ENCODE measurements at places on chromosomes 6 and 20.

DNA sequence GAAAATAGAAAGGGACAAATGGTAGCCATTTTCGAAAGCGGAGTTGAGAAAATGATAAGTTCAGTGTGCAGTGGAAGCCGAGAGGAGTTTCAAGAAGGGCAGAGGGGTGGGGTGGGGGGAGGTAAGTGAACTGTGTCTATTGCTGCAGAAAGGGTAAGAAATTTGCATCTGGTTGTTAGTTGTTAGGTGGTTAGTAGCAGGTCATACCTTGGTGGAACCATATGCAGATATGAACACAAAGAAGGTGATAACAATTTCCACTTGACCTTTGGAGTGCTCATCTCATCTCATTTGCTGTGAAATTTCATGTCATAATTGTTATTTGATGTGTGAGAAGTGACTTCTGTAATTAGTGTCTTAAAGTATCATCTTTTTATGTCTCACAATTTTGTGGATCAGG is 288.2 kb downstream of the QKI start:
- no peak for DNase-seq

- no peak for DNase-seq
These were observed 10.7 kb upstream of the MLIP start for GRCh38 chr6:54100411-54101006.

DNA sequence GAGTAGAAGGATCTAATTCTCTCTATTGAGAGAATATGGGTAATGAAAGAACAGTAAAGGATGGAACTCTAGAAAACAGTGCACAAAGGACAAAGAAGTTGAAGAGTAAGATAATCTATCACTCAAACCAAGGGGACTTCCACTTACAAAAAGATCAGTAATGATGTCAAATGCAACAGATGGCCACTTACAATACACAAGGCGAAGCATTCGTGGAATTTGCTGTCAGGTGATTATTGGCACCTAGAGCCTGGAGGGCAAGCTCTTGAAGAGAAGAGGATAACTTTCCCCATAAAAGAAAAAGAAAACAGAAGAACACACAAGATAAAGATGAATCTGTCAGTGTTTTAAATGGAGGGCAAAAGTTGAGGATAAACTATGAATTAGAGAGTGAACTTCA is 256.0 kb upstream of the TCF21 start:
- no peak for DNase-seq

- no peak for DNase-seq
These were observed 8.8 kb upstream of the FBXO30 start for GRCh38 chr6:145823328-145823944.

DNA sequence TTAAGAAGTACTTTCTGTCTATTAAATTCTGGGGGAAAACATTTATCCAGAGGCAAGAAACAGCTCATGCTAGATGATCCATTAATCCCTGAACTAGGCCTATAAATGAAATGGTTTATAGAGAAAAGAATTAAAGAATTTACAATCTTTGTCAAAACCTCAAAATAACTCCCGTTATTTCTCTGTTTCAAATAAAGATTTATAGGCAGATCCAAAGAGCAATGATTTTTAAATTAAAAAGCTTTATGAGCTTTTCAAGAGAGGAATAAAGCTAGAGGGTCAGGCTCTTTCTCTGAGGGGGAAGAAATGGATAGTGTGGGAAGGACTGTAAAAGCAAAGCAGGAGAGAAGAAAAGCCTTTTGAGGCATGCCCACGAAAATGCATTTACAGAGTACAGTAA is 82.5 kb upstream of the OGFRL1 start:
- DNase-seq, result no peak

DNA sequence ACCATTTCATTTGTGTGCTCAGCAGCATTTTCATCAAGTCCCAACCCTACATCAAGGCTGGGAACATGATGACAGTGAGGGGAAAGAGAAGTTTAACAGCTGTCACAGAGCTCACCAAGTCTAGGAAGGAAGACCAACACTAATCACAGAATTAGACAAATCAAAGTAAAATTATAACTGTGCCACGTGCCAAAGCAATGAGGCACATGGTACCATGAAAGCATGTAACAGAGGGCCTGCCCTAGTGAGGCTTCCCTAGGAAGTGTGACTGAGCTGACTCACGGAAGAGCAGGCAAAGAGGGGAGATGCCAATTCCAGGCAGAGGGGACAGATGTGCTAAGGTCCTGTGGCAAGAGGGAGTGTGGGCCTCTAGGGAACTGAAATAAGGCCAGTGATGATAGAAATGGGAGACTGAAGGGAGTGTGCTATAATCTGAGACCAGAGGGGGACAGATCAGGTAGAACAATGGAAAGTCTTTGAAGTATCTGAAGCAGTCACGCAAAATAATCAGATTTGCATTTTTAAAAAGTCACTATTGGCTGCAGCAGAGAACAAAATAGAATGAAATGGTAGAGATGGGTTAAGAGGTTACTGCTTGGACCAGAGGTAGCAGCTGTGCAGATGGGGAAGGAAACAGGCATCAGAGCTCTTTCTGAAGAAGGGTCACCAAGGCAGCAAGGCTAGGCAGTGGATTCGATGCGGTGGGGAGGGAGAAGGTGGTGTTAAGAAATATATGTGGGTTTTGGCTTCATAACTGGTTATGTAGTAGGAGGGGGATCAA is 86.8 kb downstream of the GPR6 start:
- DNase-seq, result no peak

GRCh38 chr20:3616250-3616649 is 46.9 kb downstream of the GFRA4 start:
- DNase-seq, result peak; percentile 36

GRCh38 chr6:128569732-128570679 is 49.6 kb upstream of the PTPRK start:
- no peak for DNase-seq

GRCh38 chr6:47519279-47519678 is 41.7 kb downstream of the CD2AP start:
- peak; percentile 21 for DNase-seq

DNA sequence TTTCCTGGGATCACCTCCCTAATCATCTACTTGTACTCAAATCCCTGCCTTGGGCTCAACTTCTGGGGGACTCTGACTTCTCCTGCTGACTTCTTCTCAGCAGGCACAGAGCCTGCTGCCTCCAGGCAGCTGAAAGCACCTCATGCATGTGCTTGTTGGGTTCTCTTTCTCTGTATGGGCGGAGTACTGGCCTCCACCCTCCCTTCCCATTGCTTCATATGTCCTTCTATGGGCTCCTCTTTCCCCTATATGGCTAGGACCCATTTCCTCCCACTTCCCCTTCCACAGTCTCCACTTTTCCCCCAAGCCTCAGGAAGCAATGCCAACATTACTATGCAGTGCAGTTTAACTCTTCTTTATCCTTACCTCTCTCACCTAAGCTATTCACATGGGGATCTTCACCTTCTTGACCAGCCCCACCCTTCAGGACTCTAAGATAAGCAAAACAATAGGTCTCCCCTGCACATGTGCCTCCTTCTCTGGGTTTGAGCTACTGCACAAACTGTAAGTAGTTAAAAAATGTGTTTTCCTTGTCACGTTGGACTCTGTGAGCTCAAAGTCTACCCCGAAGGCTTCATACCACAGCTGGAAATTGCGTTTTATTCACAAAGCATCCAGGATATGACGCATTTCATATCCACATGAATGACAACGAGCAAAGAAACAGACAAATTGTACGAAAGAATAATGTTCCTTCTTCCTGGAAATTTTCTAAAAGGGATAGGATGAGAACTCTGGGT is 93.7 kb downstream of the CDS2 start:
- DNase-seq, result no peak

GRCh38 chr20:35508493-35509218 is 20.8 kb downstream of the C20orf173 start:
- no peak for DNase-seq

DNA sequence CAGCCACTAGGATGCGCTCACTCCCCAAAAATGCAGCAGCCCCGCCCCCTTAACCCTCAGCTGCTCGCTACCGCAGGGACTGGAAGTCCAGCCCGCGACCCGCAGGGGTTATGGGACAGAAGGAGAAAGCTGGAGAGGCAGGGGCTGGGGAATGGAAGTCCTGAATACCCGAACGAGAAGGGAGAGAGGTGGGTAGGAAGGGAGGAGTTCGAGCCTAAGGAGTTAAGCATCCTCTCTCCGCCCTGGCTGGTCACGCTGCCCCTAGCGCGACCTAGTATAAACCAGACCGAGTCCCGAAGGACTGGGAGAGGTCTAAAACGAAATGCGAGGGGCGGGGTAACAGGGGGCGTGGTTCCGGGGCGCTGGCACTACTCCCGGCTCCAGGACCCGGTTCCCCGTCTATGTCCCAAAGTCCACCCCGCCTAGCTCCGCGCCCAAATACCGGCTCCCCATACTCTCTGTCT is 448 bp upstream of the DDAH2 start:
- peak; percentile 72 for DNase-seq

- DNase-seq, result no peak
These were observed 83.9 kb downstream of the SOD2 start for GRCh38 chr6:159608961-159609651.

GRCh38 chr20:6269168-6269873 is 146.5 kb upstream of the FERMT1 start:
- DNase-seq, result no peak

GRCh38 chr6:163147994-163148393 is 266.5 kb upstream of the QKI start:
- DNase-seq, result no peak

GRCh38 chr20:35604449-35604747 is 11.2 kb upstream of the SPAG4 start:
- no peak for DNase-seq

DNA sequence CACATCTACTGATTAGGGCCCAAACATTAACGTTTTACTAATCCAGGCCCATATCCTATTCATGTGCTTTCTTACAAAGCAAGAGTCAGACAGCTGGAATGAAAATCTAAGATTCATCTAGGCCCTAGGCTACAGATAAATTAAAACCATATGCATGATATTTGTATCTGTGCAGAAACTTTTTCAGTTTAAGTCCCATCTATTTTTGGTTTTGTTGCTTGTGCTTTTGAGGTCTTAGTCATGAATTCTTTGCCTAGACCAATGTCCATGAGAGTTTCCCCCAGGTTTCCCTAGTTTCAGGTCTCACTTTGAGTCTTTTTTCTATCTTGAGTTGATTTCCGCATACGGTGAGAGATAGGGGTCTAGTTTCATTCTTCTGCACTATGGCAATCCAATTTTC is 20.2 kb downstream of the ADNP start:
- no peak for DNase-seq

- DNase-seq, result no peak
These were observed 178.3 kb upstream of the FOXA2 start for GRCh38 chr20:22762576-22763256.

DNA sequence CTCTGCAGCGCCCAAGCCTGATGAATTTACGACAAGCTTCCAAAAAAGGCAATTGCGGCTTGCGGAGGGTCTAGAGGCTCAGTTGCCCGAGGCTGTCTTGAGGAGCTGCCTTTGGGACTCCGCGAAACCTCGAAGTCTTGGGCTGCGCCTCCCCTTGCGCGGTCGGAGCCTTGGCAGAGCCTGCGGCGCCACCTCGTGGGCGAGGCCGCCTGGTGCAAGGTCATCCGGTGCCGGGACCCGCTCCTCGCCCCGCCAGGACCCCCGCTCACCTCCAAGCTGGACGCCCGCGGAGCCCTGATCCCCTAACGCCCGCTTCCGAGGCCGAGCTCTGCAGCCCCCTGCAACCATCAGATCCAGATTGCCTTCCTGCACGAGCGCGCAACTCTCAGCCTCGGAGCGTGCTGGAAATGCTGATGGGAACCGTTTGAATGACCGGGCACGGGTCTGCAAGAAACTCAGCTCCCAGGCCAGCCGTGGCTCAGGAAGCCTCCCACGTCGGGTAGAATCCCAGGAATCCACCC is 14.9 kb upstream of the FAM210B start:
- DNase-seq, result peak; percentile 7

DNA sequence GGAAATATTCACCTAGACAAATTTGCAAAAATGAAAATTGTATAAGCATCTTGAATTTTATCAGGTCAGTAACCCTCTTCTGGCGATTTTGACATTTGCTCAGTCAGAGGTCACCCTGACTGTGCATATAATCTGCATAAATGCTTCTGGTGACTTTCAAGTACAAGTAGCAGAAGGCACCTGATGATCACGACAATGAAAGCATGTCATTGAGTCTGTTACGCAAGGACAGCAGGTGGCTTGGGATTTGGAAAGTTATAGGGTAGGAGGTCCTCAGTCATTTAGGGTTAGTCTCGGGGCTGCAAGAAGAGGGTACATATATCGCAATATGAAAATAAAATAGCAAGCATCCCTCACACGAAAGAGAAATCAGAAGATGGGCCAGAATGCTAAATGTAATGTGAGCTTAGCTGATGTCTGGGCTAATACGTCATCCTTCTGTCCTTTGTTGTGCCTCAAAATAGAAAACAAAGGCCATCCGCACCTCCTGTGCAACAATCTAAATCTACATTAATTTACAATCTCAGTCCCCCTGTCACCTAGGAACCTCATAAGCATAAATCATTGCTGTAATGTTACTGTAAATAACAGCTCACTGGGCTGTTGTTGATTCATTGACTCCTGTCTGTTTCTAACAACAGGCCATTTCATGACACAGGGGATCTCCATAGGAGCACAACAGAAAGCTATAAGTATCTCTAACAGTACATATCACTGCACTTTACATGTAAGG is 155.2 kb upstream of the RSPO3 start:
- peak; percentile 62 for DNase-seq

GRCh38 chr6:119566546-119567260 is 217.1 kb upstream of the MAN1A1 start:
- DNase-seq, result no peak

GRCh38 chr6:134406311-134406710 is 88.4 kb upstream of the SGK1 start:
- no peak for DNase-seq

GRCh38 chr6:8888468-8888867 is 453.1 kb upstream of the SLC35B3 start:
- no peak for DNase-seq

- DNase-seq, result no peak
These were observed 593.8 kb upstream of the NRSN1 start for GRCh38 chr6:23532227-23532626.

DNA sequence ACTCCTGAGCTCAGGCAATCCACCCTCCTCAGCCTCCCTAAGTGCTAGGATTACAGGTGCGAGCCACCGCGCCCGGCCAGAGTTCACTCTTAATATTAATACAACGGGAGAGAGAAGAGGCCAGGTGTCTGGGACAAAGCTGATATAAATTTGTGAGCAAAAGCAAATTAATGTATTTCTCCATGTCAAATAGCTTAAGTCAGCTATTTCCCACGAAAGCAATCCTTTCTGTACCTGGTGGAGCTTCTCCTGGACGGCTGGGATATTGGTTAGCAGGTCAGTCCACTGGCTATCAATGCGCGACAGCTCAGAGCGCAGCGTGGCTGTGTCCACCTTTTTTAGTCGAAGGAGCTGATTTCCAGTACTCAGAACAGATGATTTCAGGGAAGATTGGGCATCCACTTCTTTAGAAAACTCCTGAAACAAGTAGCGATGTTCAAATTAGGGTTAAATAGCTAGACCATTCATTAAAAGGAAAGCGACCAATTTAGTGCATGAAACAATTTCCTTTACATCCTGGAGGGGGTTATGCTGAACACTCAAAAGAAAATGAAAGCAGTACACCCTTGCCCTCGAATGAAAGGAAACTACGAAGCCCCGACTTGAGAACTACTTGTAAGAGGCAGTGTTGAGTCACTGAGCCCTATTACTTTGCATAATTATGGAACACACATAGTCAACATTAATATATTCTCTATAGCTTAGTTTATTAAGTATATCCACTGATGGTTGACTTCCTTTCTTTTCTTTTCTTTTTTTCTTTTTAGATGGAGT is 403.4 kb downstream of the SYNE1 start:
- no peak for DNase-seq

- DNase-seq, result peak; percentile 3
These were observed 77.2 kb upstream of the MC3R start for GRCh38 chr20:56171087-56172012.

GRCh38 chr20:62875419-62876361 is 14.1 kb upstream of the TCFL5 start:
- DNase-seq, result peak; percentile 85
